ENCODE measurements at places on chromosomes 5 and 9.

DNA sequence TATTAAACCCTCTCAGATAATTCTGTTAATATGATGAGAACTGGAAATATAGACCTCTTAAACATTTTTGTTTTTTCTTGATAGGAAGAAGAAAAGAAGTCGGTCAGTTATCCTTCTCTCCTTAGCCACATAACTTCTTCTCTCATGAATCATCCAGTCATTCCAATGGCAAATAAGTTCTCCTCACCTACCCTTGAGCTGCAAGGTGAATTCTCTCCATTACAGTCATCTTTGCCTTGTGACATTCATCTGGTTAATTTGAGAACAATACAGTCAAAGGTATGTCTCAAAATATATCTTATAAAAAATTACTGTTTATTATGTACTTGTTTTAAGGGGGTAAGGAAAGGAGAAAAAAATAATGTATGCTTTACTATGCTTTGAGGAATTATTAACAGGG, 165.3 kb downstream of the MAN2A1 start:
- no peak for DNase-seq

DNA sequence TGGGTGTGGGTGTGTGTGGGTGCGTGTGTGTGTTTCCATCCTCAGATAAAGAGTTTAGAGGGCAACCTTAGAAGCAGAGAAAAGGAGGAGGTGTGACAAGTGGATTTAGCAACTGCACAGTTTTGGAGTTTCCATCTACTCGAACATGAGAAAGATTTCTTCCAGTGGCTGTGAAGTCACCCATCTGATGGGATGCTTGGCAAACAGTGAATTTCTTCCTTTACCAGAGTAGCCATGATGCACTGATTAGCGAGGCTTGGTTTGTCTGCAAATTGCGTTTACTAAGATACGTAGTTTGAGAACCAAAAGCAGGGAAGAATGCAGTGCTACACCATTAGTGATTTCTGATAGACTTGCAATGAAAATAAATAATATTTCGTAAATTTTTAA, 791 bp upstream of the STARD4 start:
- DNase-seq, result no peak

DNA sequence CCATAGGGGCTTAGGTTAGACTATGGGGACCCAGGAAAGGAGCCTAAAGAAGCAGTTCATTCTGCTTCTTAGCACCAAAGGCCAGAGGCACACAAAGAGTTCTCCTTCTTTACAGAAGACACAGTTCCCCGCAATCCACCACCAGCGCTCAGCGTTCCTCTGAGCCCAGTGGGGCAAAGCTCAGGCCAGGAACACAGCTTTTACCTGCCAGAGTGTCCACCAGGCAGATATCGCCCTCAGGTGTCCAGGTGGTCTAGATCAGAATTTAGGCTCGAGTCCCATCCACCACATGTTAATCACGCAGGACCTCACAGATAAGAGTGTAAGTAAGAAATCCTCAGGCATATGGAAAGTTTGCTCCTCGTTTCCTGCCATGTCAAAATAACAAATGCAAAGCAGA, 53.0 kb downstream of the UBE2QL1 start:
- DNase-seq, result no peak

DNA sequence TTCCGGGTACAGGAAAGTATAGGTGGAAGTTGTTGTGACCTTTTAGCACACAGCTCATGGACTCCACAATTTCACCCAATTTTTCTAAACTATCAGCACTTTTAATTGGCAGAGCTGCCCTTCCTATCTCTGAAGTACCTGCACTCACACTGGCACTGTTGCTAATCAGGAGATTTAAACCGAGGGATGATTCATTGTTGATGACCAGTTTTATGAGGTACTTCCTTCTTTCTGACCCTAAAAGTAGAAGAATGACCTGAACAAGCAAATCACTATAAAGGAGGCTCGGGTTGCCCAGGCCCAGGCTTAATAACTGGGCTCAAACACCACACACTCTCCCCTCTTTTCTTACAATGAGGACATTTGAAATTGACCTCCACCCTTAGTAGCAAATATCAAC, 105.9 kb downstream of the KCNN2 start:
- DNase-seq, result no peak

GRCh38 chr5:141533897-141534296, 45.0 kb downstream of the PCDHGC5 start:
- DNase-seq, result no peak

GRCh38 chr5:1437226-1437829, 7.9 kb downstream of the SLC6A3 start:
- DNase-seq, result peak; percentile 82

DNA sequence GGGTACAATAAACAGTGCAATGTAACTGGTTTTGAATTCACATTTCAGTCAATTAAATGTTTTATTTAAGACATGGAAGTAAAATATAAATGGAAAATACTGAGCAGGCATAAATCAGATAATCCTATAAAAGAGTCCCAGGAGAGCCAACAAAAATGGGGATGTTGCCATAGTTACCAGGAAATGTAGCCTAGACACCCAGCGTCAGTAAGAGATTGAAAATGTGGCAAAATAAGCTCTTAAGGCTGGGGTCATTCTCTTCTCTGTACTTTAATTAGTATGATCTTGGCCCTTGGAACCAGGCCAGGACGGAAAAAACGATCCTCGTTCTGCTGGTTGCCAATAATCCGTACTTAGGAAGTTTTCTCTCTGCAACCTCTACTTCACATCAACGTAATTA, 18.9 kb upstream of the RASEF start:
- no peak for DNase-seq

DNA sequence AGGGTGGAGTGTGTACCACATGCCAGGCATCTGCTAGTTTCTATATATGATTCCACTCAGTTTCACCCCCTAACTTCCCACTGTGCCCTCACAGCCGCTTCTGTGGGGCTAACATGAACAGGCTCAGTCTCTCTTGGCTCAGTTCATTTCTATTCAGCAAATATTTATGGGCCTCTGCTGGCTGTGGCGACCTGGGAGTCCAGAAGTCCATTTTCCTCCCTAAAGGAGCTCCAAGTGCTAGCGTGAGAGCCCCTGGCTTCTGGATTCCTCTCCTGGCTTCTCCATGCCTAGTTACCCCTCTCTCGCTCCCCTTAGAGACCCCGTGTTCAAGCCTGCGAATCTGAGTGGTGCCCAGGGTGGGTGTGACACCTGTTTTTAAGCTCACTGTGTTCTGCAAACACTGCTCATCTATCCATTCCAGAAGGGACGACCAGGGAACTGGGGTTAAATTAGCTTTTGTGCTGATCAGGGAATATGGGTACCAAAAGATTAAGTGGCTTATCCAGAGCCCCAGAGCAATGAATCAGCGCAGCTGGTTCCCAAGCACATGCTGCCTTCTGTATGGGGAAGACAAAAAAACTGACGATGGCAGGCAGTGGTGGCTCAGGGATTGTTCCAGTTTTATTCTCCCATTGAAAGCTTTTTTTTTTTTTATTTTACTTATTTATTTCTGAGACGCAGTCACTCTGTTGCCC, 57.6 kb downstream of the HMCN2 start:
- DNase-seq, result no peak

Data from iPS-NIHi11 (cell line).